Articular chondrocyte of knee joint (primary cell): ENCODE measurements at places on chromosomes 4 and X. TPM values are rescaled to one million over a fixed set of nuclear protein-coding genes. Genes with fewer than 3 reads are reported as not detected.

Gene WNK3
- total RNA-seq = 2.2 and 3.0 TPM in 2 replicates

Gene ETDA
- total RNA-seq = not detected in 2 replicates

Gene CABS1
- total RNA-seq = not detected in 2 replicates

Gene TRIM75
- total RNA-seq = not detected in 2 replicates

Gene SORBS2
- 55.7 and 90.9 TPM in 2 replicates for total RNA-seq

Gene F9
- total RNA-seq = not detected in 2 replicates

Gene NIPAL1
- total RNA-seq = 0.26 and 0.54 TPM in 2 replicates

Gene CNOT6L
- total RNA-seq = 18.2 and 20.6 TPM in 2 replicates

Gene TCEAL3
- 13.3 and 19.7 TPM in 2 replicates for total RNA-seq

Gene GABRG1
- total RNA-seq = not detected in 2 replicates

Gene PIM2
- total RNA-seq = 4.6 and 6.5 TPM in 2 replicates

Gene CT45A3
- total RNA-seq = not detected in 2 replicates

Gene GYPA
- not detected in 2 replicates for total RNA-seq

Gene BRS3
- total RNA-seq = under 0.01 TPM in 1 of 2 replicates, not detected in the other

Gene ANAPC4
- total RNA-seq = 45.8 and 52.5 TPM in 2 replicates

Gene RNF175
- 0.26 TPM in 1 of 2 replicates, not detected in the other for total RNA-seq

Gene PDE5A
- 115 and 186 TPM in 2 replicates for total RNA-seq

Gene BCOR
- 20.1 and 21.0 TPM in 2 replicates for total RNA-seq

Gene SULT1E1
- total RNA-seq = 0.22 TPM in 1 of 2 replicates, not detected in the other

Gene GPM6B
- 3.5 and 10.3 TPM in 2 replicates for total RNA-seq

Gene SMR3B
- total RNA-seq = not detected in 2 replicates

Gene GPAT3
- total RNA-seq = 0.26 and 1.2 TPM in 2 replicates

Gene TENM3
- 1.1 and 2.5 TPM in 2 replicates for total RNA-seq

Gene SLC10A6
- 0.11 TPM in 1 of 2 replicates, not detected in the other for total RNA-seq

Gene HELT
- not detected in 2 replicates for total RNA-seq

Gene DUSP21
- not detected in 2 replicates for total RNA-seq

Gene XPNPEP2
- 0.11 and 0.26 TPM in 2 replicates for total RNA-seq

Gene NUDT9
- total RNA-seq = 15.8 and 20.5 TPM in 2 replicates

Gene AR
- total RNA-seq = 2.6 and 4.6 TPM in 2 replicates

Gene SPP1
- total RNA-seq = 0.32 and 0.39 TPM in 2 replicates

Gene TCEAL7
- 11.8 and 31.9 TPM in 2 replicates for total RNA-seq

Gene UCHL1
- total RNA-seq = 54.6 and 92.7 TPM in 2 replicates

Gene RTL9
- 0.13 and 0.22 TPM in 2 replicates for total RNA-seq

Gene S100G
- not detected in 2 replicates for total RNA-seq
